LNCaP clone FGC (cell line): ENCODE measurements at places on chromosomes 6 and 20.

- DNase-seq, result no peak
Observed at GRCh38 chr20:4848041-4848440, 126.3 kb downstream of the PRND start.

DNA sequence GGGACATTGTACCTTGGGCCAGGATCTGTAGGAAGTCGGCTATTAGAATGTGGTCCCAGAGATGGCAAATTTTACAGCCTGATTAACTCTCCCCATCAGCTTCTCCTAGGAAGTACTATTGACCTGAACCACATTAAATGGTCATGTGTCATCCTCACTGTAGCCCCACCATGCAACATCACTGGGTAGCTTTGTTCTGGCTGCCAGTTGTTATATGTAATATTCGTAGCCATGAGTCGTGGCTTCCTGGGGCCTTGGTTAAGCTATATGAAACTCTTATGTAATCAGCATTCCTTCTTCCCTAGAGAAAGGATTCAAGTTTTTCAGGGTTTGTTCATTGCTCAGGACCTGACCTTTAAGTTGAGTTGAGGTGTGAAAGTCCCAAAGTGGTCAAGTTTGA is 125.7 kb downstream of the ANKS1A start:
- no peak for DNase-seq

DNA sequence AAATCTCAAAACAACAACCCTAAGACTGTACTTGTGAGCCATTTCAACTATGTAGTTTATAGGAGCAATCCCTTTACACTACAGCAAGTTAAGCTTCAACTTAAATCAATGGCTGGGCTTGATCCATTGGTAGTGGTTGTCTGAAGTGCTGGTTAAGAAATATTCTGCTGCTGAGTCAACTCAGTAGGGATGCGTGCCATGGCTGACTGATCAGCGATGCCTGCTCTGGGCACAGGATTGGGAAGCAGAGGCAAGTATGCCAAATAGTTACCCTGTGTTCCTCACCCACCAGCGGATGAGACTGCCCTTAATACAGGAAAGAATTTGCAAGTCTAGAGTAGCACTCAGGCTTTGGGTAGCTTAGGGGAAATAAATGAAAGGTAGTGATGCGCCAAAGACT is 41.5 kb downstream of the GCM1 start:
- no peak for DNase-seq

DNA sequence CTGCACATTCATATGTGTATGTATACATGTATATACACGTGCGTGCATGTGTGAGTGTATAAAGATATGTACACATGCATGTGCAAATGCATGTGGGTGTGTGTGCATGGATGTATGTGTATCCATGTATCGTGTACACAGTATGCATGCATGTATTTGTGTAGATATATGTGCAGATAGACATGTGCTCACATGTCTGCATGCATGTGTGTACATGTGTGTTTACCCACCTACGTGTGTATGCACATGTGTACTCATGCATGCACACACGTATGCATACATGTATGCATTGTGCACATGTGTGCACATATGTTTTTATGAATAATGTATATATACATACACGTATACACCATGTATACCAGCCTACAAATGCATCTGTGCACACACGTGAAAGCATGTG is 80.3 kb upstream of the ZNF322 start:
- no peak for DNase-seq

DNA sequence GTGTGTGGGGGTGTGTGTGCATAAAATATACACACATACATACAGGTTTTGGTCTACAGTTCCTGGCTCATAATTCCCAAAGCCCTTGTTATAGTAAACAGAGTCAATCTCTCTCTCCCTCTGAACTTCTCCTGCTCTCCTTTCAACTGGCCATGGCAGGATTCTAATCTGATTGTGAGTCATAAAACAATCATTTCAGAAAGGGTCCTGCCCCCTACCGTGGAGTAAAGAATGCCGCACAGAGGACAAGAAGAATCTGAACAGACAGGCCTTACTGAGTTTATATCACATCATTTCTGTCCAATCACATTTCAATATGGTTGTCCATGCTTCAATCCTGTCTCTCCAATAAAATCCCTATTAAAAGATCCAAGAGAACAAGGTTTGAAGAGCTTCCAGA is 416.9 kb downstream of the FRK start:
- DNase-seq, result no peak

GRCh38 chr6:7432391-7433120 is 42.9 kb downstream of the RIOK1 start:
- no peak for DNase-seq

DNA sequence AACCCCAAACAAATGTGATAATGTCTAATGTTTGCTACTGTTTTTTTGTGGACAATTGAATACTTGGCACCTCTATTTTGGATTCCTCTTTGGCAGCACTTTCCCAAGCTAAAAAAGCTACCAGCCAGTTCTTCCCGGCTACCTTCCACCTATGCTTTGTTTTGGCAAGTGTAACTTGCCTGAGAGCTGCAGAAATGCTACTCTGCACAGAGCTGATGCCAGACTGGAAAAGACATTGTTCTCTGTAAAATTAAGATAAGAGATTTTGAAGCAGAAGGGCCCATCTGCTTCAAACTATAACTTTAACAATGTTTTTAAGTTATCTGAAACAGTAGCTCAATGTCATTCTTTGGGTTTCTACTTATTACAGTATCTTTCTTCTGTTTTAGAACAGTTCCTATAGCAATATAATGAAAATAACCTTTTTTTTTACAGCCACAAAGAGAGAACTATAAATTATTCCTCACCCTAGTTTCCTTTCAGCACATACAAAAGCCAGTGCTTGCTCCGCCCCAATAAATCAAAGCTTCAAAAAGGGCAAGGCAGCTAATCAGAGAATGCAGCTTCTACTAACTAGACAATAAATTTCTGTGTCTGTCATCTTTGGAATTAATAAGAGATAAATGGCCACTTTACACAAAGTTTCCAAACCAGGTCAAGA is 183.1 kb downstream of the UBE3D start:
- peak; percentile 30 for DNase-seq

GRCh38 chr6:81878479-81878878 is 126.0 kb upstream of the TENT5A start:
- no peak for DNase-seq

GRCh38 chr6:159642481-159642880 is 50.6 kb downstream of the SOD2 start:
- no peak for DNase-seq

GRCh38 chr6:159836718-159837490 is 36.8 kb downstream of the PNLDC1 start:
- no peak for DNase-seq

- DNase-seq, result no peak
Observed at GRCh38 chr6:14094721-14095120, 22.9 kb upstream of the CD83 start.

GRCh38 chr20:14599613-14600012 is 262.2 kb upstream of the FLRT3 start:
- DNase-seq, result no peak

GRCh38 chr20:61333484-61334108 is 81.5 kb downstream of the CDH4 start:
- no peak for DNase-seq

- DNase-seq, result no peak
Observed at GRCh38 chr6:38149531-38149930, 330.0 kb downstream of the ZFAND3 start.

GRCh38 chr20:43972692-43973091 is 58.0 kb downstream of the TOX2 start:
- DNase-seq, result no peak

- DNase-seq, result no peak
Observed at GRCh38 chr6:111779660-111780059, 93.6 kb downstream of the FYN start.

GRCh38 chr6:11688425-11688709 is 90.2 kb downstream of the ADTRP start:
- DNase-seq, result no peak

GRCh38 chr6:111843347-111844147 is 29.7 kb downstream of the FYN start:
- DNase-seq, result no peak

DNA sequence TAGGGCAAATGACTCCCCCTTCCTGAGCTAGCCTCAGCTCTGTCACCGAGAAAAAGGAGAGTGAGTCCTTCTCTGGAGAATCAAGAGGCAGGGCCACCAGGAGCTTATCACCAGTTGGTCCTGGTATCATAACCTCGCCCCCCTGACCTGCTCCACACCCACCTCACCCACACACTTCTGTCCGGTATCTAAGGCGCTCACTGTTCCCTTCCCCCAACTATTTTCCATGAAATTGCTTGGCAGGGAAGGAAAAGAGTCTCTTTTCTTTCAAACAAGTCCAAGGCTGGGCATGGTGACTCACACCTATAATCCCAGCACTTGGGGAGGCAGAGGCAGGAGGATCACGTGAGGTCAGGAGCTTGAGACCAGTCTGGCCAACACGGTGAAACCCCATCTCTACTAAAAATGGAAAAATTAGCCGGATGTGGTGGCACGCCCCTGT is 77.6 kb downstream of the ZMYND8 start:
- no peak for DNase-seq

GRCh38 chr6:11621119-11621518 is 83.6 kb downstream of the TMEM170B start:
- no peak for DNase-seq

GRCh38 chr20:675033-675452 is 559 bp downstream of the SCRT2 start:
- no peak for DNase-seq

- no peak for DNase-seq
Observed at GRCh38 chr20:63772781-63773518, 33.4 kb downstream of the SLC2A4RG start.

DNA sequence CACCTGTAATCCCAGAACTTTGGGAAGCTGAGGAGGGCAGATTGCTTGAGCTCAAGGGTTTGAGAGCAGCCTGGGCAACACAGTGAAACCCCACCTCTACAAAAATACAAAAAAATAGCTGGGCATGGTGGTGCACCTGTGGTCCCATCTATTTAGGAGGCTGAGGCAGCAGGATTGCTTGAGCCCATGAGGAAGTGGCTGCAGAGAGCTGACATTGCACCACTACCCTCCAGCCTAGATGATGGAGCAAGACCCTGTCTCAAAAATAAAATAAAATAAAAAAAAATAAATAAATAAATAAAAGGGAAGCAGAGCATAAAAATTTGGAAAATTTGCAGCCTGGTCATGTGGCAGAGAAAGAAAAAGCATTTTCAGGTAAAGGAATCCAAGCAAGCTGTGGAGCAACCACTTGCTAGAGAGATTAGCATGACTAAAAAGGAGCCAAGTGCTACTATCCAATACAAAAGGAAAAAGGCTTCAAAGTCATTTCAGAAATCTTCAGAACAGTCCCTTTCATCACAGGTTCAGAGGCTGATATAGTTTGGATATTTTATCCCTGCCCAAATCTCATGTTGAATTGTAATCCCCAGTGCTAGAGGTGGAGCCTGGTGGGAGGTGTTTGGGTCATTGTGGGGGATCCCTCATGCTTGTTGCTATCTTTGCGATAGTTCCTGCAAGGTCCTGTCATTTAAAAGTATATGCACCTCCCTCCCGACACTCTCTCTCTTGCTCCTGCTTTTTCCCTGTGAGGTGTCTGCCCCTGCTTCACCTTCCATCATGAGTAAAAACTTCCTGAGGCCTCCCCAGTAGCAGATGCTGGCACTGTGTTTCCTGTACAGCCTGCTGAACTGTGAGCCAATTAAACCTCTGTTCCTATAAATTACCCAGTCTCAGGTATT is 11.2 kb upstream of the TTK start:
- no peak for DNase-seq

DNA sequence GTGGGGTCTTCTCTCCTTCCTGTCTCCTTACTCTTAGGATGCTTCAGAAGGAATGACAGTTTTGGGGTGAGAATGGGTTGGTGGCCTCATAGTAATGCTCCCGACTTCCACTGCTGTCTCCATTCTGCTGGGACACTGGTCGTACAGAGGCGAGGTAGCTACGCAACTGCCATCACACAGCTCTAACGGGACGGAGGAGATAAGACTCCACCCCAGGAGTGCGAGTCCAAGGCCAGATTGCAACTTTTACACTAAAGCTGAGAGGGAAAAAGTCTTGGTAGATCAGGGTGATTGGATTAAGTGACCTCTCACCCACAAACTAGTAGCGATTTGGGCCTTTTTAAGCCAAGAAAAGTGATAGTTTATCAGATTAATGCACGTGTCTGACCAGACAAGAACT is 1.8 kb upstream of the PRR18 start:
- DNase-seq, result no peak

- DNase-seq, result no peak
Observed at GRCh38 chr6:115891750-115892149, 168.9 kb downstream of the FRK start.

DNA sequence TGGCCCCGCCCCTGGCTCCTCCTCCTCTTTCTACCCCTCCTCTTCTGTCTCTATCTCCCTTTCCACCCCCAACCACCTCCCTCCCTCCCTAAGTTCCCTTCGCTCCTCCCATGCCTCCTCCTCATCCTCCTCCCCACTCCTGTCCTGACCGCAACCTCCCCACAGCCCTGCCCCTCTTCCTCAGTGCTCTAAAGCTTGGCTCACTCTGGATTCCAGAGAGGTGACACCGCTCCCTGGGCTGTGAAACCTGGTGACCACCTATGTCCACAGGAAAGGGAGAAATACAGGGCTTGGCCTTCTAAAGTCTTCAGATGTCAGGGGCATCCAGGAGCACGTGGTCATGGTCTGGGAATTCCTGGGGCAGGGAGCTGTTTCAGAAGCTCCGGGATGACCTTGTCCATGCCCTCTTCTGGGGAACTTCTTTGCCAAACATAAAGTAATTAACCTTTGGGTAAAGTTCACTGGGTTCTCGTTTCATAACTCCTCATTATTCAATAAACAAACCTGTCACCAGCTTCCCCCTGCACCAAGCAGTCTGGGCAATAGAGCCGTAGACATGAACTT is 345 bp upstream of the CST5 start:
- DNase-seq, result no peak

DNA sequence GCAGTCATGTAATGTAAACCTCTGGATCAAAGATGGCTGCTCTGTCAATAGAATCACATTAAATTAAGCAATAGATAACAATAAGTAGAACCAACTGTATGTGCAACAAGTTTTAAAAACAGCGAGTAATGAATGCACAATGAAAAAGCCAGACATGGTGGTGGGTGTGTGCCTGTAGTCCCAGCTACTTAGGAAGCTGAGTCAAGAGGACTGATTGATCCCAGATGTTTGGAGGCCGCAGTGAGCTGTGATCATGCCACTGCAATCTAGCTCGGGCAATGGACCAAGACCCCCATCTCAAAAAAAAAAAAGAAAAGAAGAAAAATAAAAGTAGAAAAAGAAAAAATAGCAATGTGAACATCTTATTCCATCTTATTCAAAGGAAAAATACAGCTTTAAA is 558.7 kb upstream of the MMS22L start:
- no peak for DNase-seq

- peak; percentile 25 for DNase-seq
Observed at GRCh38 chr20:2140561-2140960, 38.9 kb downstream of the STK35 start.
